ENCODE measurements at places on chromosomes 5 and 9.

GRCh38 chr9:86183229-86184137 is 76.0 kb downstream of the C9orf153 start:
- no peak for DNase-seq

GRCh38 chr5:146751781-146752401 is 126.7 kb downstream of the PPP2R2B start:
- DNase-seq = no peak

GRCh38 chr9:96394832-96395496 is 11.5 kb upstream of the SLC35D2 start:
- no peak for DNase-seq

DNA sequence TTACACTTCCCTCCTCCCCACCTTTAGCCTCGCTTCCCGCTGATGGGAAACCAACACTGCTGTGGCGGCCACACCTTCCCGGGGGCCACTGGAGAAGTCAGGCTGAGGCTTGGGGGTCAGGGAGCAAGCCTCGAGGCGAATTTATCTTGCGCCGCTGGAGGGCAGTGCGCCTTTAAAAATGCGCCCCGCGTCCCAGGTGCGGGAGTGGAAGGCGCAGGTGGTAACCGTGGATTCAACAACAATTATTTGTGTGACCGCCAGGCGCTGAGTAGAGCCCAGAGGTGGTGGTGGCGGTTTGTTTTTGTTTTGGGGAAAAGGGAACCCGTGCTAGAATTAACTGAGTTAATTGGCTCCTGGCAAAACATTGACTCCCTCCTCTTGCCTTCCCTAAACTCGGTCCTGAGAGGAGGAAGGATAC is 1.1 kb downstream of the CFAP77 start:
- peak; percentile 57 for DNase-seq

- DNase-seq = no peak
Measured at GRCh38 chr9:14080959-14081542, 232.9 kb downstream of the NFIB start.

- DNase-seq = no peak
Measured at GRCh38 chr9:80954521-80954920, 734.8 kb downstream of the TLE1 start.

DNA sequence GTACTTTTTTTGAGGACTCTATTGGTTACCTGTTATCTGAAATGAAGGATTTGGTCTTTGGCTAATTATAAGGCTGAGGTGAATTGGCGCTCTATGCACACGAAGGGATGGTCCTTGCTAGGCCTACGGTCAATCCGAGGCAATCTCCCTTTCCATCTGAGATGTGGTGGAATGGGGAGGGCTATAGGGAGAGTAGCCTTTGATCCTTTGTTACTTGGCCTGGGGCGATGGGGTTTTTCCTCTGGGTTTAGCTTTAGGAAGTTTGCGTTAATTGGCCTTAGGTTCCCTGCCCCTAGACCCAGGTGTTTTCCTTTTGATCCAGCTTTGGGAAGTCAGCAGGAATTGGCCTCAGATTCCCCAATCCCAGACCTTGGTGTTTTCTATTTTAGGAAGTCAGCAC is 102.1 kb upstream of the C9orf72 start:
- no peak for DNase-seq

DNA sequence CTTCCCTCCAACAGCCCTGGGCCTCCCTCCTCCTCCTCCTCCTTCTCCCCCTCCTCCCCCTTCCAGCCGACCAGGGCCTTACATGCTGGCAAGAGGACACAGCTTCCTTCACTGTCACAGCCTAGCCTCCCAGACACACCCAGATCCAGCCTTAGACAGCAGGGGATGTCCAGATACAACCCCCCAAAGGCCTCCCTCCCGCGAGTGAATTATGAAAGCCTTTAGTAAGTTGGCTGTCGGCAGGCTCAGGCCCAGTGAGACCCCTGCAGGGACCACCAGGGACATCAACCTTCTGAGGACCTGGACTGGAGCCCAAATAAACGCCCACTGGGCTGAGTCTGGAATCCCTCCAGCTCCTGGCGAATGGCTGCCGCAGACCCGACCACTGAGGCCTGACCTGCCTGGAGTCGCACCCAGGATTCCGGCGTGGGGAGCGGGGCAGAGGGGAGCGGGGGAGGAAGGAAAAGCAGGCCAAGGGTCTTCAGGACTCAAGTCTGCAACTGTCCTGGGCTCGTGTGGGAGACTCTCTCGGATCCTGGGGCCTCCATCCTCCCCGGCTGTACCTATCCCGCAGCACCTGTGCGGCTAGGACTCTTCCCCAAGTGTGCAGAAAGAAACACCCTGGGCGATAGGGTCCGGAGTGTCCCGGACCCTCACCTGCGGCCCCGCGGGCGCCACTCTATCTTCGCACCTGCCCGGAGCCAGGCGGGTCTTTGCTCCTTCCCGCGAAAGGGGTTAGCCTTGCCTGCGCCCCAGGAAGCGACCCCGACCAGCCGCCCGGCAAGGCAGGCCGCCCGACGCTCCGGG is 705 bp downstream of the SEPTIN8 start:
- DNase-seq = no peak

- DNase-seq = peak; percentile 19
Measured at GRCh38 chr9:114303977-114304376, 18.9 kb upstream of the ORM1 start.

DNA sequence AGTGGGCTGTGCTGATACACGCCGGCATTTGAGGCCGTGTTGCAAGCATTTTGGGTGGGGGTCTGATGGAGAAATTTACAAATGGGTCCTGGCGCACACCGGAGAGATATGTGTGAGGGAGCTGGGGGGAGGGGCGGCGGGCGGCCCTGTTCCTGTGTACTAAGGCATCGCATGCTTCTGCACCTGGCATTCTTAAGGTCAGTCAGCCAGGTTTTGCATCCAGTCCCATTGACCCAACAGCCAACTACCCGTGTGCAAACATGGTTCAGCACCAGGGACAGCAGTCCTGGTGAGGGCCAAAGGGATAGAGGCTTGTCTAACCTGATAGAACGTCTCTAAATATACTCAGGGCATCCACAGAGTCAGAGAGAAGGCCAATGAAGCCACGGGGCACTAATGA is 839 bp downstream of the GABRG2 start:
- peak; percentile 34 for DNase-seq

DNA sequence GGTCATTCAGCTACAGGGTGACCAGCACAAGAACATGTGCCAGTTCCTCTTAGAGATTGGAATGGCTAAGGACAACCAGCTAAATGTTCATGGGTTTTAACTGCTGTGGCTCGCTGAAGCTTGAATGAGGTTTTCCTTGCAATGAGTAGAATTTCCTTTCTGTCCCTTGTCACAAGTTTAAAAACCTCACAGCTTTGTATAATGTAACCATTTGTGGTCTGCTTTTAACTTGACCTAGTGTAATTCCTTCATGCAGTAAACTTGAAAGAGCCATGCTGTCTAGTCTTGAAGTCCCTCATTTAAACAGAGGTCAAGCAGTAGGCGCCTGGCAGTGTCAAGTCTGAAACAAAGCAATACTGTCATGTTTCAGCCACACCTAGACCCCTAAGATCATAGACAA is 181.3 kb upstream of the DMRT1 start:
- no peak for DNase-seq

DNA sequence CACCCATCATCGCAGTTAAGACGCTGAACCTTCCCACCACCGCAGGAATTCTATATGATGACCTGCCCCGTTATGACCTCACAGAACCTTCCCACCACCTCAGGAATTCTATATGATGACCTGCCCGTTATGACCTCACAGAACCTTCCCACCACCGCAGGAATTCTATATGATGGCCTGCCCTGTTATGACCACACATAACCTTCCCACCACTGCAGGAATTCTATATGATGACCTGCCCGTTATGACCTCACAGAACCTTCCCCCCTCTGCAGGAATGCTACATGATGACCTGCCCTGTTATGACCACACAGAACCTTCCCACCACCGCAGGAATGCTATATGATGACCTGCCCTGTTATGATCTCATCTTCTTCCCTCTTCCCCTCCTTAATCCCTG is 64.3 kb downstream of the IRX1 start:
- DNase-seq = no peak

DNA sequence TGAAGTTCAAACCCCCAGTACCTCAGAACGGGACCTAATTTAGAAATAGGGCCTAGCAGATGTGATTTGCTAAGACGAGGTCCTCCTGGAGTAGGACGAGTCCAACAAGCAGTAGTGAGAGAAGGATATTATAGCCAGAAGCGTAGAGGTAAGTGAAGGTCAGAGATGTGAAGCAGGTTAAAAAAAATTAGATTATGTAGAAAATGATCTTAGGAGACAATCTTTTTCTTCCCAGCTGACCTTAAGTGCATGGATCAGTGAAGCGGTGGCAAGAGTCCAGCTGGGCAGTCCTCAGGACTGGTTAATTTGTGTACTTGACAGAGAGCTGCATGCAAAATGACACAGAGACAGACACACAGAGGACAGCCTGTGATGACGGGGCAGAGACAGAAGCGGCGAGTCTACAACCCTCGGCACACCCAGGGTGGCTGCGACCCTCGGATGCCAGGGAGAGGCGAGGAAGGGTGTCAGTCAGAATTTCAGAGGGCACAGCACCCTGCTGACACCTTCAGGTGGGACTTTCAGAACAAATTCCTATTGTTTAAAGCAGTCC is 131.4 kb upstream of the IRX4 start:
- no peak for DNase-seq

- DNase-seq = no peak
Measured at GRCh38 chr5:3214396-3214795, 381.2 kb upstream of the IRX1 start.

- DNase-seq = no peak
Measured at GRCh38 chr5:57931807-57932206, 449.2 kb upstream of the ACTBL2 start.

- DNase-seq = no peak
Measured at GRCh38 chr5:3394891-3395599, 200.6 kb upstream of the IRX1 start.

DNA sequence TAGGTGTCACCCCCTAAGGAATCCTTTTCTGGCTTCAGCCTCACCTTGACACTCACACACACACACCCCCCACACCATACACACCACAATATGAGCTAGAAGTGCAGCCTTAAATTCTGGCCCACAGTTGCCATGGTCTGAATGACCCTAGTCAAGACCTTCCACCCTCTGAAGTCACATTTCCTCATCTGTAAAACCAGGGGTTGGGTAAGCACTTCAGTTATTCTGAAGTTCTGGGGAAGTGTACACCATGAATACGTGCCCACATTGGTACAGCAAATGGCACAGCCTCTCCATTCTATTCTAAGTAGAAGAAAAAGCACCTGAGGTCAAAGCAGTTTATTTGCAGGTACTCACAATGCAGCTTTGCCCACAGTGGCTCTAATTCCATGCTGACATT is 372.8 kb upstream of the KLF4 start:
- no peak for DNase-seq

DNA sequence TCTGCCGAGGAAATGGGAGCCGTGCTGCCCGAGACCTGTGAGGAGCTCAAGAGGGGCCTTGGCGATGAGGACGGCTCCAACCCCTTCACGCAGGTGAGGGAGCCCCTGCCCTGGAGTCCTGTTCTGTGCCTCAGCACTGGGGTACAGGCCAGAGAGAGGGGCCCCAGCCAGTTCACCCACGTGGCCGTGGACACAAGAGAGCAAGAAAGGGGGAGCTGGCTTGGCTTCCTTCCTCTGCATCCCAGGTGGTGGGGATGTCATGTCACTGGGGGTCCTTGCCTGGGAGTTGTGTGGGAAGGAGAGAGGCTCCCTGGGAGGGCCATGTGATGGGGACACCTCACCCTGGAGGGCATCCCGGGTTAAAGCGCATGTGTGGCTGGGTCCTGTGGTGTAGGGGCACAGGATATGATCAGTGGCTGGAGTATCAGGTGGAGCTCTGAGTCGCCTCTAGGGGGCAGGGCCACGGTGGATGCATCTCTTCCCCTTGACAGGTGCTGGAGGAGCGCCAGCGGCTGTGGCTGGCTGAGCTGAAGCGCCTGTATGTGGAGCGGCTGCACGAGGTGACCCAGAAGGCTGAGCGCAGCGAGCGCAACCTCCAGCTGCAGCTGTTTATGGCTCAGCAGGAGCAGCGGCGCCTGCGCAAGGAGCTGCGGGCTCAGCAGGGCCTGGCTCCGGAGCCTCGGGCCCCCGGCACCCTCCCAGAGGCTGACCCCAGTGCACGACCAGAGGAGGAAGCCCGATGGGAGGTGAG is 7.5 kb downstream of the N4BP3 start:
- DNase-seq = peak; percentile 74

DNA sequence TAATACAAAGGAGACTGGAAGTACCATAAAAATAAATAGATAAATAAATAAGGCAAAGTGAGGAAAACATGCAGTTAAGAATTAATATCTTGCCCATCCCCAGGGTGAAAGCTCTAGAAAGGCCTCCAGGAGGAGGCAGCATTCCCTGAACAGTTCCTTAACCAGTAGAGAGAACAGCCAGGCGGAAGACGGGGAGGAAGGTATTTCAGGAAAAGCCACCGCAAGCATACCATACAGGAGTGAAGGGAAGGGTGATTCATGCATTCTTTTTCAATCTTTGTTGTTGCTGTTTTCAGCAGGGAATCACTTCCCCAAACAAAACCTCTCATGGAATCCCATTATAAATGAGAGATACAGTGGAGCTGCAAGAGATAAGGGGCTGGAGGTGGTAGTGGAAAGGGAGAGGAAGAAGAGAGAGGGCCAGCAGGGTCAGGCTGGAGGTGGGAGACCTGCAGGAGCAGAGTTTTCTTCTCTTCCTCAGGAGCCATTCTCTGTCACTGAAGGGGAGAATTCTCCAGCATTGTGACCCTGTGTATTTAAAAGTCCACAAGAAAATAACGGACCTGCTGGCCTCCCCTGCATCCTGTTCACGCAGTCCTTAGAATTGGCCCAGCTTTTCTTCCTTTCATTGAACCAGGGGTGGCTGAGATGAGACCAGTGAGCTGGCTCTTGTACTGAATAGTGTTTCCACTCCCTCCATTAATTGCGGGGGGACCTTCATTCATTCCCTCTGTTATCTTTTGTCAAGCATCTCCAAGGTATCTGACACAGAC is 255.9 kb downstream of the FAM114A2 start:
- DNase-seq = no peak

DNA sequence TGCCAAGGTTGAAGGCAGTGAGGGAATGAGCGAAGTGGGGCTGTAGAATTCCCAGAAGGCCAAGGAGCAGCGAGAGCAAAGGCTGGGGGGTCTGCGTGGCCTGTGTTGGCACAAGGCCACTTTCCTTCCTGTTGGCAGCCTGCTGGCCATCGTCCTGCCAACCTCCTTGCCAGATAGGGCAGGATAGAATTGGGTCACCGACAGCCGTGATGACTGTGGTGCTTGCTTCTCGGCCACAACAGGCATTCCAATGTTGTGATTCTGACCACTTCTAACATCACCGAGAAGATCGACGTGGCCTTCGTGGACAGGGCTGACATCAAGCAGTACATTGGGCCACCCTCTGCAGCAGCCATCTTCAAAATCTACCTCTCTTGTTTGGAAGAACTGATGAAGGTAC is 18.9 kb downstream of the TRIP13 start:
- DNase-seq = no peak

GRCh38 chr5:38112938-38113337 is 145.4 kb upstream of the EGFLAM start:
- DNase-seq = no peak

DNA sequence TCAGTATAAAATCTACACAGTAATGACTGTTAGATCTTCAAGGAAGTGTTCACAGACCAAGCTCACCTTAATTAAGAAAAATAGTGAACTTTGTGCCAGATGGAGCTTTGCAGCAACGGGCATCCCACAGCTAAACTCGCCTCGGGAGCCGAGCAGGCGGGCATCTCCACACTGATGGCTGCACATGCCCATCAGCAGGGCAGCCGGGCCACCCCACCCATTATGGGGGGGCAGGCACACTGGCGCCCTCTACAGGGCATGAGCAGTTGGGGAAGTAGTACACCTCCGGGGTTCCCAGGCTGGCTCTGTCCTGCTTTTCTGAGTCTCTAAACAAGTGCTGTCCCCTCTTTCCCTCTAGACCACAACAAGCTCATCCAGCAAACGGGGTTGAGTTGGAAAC is 21.6 kb downstream of the ANKS6 start:
- DNase-seq = no peak

GRCh38 chr5:150000990-150001659 is 586 bp downstream of the HMGXB3 start:
- peak; percentile 60 for DNase-seq
